ENCODE measurements at places on chromosomes 13 and 19.

- DNase-seq: no peak
Observed at GRCh38 chr13:94261163-94261562, 218.3 kb downstream of the DCT start.

- no peak for DNase-seq
Observed at GRCh38 chr19:29067831-29068230, 145.1 kb downstream of the UQCRFS1 start.

GRCh38 chr19:42021185-42021584 is 27.2 kb upstream of the ATP1A3 start:
- no peak for DNase-seq

- no peak for DNase-seq
Observed at GRCh38 chr13:113788413-113789135, 29.5 kb downstream of the TMEM255B start.

GRCh38 chr19:46733690-46734292 is 12.1 kb upstream of the FKRP start:
- no peak for DNase-seq

DNA sequence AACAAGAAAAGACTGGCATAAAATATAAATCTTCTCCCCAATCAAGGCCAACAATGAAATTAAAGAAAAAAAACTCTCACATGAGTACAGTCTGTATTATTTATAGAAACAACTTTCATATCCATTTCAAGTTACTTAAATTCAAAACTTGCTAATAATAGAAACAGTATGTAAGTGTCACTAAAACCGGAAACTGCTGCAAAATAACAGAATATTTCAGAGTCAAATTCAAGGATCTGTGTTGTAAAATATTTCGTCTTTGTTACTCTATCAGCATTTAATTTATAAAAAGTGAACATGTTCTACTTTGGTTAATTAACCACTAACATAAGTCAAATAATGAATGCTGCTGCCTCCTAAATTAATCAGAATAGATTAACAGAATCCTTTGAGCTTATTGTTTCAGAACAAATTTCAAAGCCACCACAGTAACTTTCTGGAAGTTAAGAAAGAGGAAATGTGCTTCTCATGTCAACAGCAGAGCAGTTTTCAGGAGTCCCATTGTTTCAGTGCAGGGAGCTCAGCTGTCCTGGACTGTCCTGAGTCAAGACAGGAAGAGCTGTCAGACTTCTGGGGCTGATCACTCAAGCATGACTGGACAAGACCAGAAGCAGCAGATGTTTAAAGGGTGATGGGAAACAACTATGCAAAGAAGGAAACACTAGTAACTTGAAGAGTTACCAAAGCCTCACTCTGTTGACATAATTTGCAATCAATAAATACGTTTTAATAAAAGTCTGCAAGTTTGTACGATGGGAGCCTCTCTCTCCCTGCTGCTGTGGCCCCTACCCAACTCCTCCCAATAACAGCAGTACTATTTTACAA is 76.9 kb downstream of the FOXO1 start:
- peak; percentile 22 for DNase-seq

- no peak for DNase-seq
Observed at GRCh38 chr19:3609779-3610719, 3.4 kb upstream of the TBXA2R start.

GRCh38 chr13:88026241-88026640 is 355.1 kb downstream of the SLITRK5 start:
- no peak for DNase-seq

- DNase-seq: no peak
Observed at GRCh38 chr13:111911121-111911720, 155.7 kb upstream of the SOX1 start.

- no peak for DNase-seq
Observed at GRCh38 chr13:60727140-60727539, 330.1 kb downstream of the TDRD3 start.

- no peak for DNase-seq
Observed at GRCh38 chr13:99264051-99264450, 5.9 kb upstream of the GPR18 start.

DNA sequence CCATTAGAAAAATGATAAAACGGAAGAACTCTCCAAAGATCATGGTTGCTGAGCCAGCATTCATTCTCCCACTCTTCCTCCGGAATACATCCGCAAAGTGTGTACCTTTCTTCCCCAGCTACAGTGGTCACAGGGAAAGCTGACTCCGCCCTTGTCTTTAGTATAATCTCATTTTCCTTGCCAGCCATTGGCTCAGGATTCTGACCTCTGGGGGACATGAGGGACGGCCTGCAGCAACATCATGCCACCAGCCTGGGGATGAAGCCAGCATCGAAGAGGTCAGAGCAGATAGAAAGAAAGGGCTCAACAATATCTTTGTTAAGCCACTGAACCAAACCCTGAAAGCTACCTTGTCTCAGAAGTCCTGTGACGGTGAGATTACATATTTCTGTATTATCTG is 46.3 kb upstream of the TPP2 start:
- no peak for DNase-seq

GRCh38 chr13:76683168-76683567 is 203.0 kb downstream of the KCTD12 start:
- no peak for DNase-seq

DNA sequence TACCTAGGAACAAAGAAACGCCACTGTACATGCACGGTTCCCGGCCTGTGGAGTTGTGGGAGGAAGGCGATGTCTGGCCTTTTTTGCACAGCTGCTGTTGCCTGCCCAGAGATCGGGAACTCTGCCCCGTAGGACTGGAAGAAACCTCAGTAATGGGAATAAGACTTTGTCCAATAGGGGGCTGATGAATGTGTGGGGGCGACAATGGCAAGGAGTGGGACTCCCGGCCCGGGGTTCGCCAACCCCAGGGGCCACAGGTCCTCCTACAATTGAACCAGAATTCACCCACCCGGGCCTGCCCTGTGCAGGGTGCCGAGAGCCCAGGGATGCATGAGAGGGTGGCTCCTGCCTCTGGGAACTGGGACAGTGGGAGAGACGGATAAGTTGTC is 2.0 kb upstream of the CEBPA start:
- DNase-seq: no peak

GRCh38 chr13:107734891-107735625 is 480.3 kb downstream of the LIG4 start:
- peak; percentile 68 for DNase-seq

DNA sequence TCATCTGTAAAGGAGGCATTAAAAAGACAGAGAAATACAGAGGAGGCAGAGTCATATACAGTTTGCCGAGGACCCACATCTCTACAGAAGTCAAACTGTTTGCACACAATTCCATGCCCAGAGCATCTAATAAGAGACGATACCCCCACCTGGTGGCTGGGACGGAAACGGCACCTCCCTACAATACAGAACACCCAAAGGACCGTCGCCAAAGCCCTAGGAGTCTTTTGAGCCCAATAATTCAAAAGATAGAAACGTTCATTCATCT is 703 bp upstream of the PLEKHG2 start:
- DNase-seq: peak; percentile 96

GRCh38 chr19:6381030-6381750 is 5.5 kb upstream of the PSPN start:
- no peak for DNase-seq

DNA sequence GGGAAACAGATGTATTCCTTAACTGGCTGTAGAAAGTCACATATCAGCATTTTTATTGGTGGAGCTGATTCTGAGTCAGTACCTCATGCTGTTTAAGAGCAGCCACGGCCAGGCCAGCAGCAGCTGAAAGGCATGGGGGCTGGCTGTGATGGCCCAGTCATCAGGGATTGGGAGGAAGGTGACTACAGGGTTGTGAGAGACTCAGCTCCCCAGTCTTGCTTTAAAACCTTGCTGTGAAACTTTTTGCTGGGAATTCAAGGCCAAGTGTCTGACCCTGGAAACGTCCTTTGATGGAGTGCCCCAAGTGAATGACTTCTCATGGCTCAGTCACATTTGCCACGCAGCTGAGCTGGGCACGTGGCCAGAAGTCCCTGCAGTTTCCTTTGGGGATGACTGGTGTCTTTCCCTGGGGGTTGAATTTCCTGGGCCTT is 39.1 kb upstream of the RNF113B start:
- DNase-seq: peak; percentile 30

- DNase-seq: no peak
Observed at GRCh38 chr19:46328079-46328478, 18.8 kb upstream of the PPP5C start.

GRCh38 chr13:99548448-99548847 is 47.2 kb downstream of the TM9SF2 start:
- DNase-seq: no peak

DNA sequence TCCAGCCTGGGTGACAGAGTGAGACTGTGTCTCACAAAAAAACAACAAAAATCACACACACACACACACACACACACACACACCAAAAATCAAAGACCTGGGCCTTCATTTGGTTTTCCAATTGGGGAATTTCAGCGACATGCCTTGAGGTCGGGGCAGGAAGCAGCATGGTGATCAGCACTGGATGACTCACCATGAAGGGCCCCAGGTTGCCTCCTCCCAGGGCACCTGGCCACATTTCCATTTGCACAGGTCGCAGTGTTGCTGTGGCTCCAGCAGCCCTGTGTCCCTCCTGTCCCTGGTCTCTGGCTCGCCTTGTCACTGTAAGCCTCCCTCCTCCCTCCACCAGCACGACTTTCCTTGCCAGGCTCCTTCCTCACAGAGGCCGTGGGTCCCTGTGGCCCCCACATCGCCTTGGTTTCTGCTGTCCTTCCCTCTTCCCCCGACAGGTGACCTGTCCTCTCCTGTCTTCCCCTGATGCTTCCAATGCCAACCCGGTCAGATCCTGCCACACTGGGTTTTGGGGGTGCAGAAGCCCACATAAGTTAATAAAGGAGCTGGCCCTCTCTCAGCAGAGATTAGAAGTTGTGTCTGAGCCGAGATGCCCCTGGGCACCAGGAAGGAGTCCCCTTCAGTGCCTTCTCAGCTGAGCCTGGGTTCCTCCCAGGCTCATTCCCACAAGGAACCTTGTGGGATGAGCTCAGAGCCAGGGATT is 66.7 kb downstream of the GPR12 start:
- no peak for DNase-seq

- DNase-seq: peak; percentile 72
Observed at GRCh38 chr13:113562085-113562749, 22.3 kb upstream of the TFDP1 start.

- peak; percentile 3 for DNase-seq
Observed at GRCh38 chr19:35265126-35265899, 3.4 kb upstream of the USF2 start.

DNA sequence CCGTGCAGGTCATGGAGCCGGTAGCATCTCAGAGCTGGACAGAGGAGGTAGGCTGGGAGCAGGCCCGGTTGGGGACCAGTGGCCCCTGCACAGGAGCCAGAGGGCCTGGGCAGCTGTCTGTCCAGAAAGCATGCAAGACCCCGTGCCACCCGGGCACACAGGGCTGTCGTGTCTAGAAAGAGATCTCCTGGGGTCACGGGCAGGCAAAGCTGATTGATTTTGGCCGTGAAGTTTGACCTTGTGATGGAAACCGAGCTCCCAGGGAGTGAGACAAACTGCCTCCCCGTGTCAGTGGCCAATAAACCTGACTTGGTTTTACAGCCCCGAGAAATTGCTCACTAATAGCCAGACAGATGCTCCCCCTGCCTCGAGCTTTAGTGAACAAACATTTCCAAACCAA is 98.8 kb downstream of the KDM4B start:
- no peak for DNase-seq

GRCh38 chr19:12779162-12779993 is 4.0 kb upstream of the HOOK2 start:
- DNase-seq: peak; percentile 42

DNA sequence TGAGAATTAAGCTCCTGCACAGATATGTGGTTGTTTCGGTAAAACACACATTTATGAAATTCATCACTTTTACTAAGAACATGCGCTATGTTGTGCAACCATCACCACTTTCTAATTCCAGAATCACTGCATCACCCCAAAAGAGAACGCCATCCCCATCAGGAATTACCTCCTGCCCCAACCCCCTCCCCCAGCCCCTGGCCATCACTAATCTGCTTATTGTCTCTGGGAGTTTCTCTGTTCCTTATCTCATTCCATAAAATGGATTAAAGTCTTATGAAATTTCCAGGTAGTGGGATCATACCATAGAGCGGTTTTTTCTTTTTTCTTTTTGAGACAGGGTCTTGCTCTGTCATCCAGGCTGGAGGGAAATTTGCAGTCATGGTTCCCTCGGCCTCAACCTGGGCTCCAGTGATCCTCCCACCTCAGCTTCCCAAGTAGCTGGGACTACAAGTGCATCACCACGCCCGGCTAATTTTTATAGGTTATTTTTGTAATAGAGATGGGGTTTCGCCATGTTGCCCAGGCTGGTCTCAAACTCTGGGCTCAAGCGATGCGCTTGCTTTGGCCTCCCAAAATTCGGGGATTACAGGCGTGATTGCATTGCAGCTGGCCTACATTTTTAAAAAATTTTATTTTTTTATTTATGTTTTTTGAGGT is 3.5 kb downstream of the ZSCAN5B start:
- no peak for DNase-seq

DNA sequence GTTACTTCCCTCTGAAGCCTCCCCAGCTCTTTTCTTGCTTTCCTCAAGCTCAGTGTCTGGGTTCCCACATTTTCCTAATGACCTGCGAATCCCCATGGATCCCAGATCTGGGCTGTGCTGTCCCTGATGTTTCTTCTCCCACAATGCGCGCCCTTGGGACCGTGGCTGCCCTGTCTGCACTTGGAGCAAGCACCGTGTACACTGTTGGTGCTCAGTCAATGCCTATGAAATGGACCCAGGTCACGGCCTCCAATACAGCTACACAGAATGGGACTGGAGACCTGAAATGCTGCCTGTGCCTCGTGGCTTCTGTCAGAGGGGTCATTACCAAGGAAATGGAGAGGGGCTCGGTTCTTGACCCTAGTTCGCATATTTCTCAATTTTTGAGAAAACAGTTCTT is 160.1 kb upstream of the SOX1 start:
- no peak for DNase-seq

DNA sequence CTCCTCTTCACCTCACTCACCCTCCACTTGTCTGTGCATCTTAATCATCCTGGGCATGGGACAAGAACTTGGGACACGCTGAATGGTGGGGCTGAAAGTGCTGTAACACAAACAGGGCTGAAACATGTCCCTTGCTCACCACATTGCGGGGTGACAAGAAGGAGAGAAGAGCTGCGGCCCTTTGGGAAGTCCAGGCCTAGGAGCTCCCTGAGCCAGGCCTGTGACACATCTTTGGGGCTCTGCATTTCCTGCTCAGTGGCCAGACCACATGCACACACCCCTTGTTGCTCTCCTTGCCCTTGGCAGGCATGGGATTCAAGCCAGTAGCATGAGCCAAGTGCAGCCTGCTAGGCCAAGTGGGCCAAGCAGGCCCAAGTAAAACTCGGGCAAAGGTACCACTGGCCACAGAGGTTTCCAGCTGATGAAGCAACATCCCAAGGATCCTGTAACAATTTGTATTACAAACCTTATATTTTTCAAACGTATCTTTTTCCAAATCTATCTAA is 1384.3 kb upstream of the PCDH20 start:
- DNase-seq: no peak

GRCh38 chr13:40922437-40923040 is 96.6 kb downstream of the ELF1 start:
- no peak for DNase-seq

DNA sequence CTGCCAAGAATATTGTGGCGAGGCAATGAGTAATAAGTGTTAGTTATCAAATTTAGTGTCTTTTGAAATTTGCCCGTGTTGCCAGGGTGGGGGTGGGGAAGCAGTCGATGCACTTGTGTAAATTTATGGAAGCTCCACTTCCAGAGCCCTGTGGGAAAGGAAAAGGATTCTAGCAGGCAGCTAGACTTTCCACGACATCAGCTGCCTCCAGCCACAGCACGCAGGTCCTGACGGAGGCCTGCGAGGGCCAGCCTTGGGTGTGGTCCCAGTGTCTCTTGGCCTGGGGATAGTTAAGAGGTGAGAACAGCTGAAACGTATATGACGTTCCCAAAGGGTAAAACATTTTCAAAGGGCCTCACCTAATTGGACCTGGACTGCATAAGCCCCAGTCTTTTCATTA is 433.0 kb downstream of the TSHZ3 start:
- DNase-seq: no peak
